CD8-positive, alpha-beta memory T cell (primary cell): ENCODE measurements at places on chromosomes 4 and X.

- no peak for DNase-seq
These were observed 17.9 kb downstream of the STK26 start for GRCh38 chrX:132041015-132041414.

DNA sequence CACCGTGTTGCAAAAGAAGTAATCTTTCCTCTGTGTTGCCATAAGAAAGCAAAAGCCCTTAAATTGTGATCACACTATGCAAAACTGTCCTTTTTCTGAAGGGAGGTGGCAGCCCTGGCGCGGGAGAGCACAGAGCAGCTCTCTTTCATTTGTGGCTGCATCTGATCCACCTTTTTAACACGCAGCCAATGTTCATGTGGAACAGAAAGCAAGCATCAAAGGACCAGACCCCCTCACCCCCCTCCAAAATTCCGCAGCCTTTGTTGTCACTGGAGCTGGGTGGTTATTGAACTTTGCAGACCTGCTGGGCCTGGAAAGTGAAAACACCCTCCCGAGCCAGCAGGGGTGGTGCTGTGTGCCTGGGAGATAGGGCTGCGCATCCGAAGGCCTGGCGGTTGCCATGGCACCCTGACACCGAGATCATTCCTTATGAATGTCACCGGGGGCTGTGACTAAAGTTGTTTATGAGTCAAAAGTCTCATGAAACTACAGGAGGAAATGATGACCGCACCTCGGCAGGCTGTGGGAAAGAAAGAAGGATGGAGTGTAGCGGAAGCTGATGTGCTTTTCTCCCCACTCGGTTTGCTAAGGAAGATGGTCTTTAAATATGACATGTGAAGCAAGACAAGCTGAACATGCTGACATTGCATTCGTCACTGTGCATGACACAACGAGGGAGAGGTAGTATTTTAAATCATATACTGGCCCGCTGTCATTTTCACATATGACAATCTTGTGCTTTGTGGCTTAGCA is 367.4 kb downstream of the UNC5C start:
- DNase-seq: no peak

- no peak for DNase-seq
These were observed 128.8 kb downstream of the COMMD8 start for GRCh38 chr4:47334652-47335051.

DNA sequence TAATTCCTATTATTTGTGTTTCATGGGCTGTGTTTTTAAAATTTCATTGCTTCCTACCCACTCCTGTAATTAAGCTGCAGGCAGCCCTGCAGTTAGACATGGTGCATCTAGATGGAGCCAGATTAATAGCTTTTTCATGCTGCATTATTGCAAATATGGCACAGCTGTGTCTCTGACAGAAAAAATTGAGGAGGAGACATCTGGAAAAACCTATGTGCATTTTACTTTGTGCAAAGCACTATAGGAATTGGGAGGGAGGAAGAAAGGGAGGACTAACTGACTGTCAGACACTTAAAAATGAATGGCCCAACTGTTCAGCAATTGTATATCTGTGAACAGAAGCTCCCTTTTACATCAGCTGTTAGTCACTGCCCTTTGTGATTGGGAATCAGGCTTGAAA is 8.1 kb upstream of the RPGR start:
- DNase-seq: no peak

DNA sequence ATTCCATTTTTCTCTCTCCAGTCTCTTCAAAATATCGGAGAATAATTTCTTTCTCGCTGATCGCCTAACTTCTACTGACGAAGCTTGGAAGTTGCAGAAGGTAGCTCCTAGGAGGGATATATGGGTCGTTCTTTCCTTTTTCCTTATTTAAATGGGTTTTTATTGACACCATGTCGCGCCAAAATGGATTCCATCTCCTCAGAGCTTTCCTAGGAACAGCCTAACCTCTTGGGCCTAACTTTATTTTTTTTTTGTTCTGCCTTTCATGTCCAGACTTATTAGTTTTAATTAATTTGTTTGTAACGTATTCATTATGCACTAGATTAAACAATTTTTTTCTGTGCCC is 359.4 kb upstream of the ZCCHC13 start:
- no peak for DNase-seq

DNA sequence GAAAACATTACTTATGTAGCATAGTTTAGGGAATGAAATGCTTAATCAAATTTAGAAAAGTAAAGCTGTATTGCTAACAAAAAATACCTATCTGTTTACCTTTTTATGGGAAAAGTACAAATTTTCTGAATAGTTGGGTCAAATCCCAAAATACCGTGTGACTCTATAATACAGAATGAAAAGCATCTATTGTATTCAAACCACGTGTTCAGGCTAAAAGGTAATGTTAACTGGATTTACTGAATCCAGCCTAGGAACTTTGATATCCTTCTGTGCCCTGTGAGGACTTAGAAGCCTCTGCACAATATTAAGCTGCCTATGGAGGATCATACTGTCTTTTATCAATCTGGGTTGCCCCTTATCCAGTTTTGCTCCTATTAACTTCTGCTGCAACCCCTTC is 36.3 kb upstream of the AGA start:
- DNase-seq: no peak

GRCh38 chr4:152591396-152591795 is 55.5 kb upstream of the FBXW7 start:
- no peak for DNase-seq

DNA sequence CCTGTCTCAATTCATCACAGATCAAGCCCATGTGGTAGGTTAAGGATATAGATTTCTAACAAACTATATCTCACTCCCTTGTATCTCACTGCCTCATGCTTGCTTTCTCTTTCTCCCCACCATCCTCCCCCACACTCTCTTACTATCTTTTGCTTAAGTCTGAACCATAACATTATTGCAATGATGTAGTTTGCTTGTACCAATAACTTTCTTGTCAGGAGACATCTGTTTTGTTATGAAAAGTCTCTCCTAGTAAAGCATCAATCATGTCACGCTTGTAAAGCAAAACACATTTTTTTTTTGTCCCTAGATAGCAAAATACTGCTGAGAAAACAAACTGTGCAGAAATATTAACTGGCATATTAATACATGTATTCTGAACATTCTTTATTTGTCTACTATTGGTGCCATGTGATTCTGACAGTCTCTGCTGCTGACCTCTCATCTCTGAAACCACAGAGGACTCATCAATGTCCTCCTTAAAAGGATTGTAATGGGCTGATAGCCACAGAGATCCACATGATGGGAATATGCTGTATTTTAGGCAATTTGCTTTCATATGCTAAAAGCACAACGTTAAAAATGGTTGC is 217.5 kb downstream of the VEGFC start:
- DNase-seq: no peak

GRCh38 chr4:69717778-69718177 is 42.6 kb downstream of the SULT1B1 start:
- DNase-seq: no peak

DNA sequence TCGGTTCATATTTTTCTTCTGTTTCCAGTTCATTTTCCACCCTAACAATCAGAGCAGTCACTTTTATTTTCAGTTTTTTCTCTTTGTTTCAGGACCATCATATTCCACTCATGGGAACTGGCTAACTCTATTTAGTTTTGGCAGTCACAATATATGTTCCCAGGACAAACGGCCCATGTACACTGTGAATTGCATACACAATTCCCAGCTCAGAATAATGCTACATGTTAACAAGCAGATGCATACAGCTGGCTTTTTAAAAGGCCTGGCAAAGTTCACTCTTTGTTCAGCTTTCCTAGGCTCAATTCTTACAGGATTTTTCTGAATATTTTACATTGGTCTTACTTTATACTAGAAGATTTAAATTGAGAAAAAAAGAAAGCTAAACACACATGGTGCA is 224.9 kb downstream of the ANKRD50 start:
- no peak for DNase-seq

- no peak for DNase-seq
These were observed 19.2 kb downstream of the G3BP2 start for GRCh38 chr4:75653845-75654503.

DNA sequence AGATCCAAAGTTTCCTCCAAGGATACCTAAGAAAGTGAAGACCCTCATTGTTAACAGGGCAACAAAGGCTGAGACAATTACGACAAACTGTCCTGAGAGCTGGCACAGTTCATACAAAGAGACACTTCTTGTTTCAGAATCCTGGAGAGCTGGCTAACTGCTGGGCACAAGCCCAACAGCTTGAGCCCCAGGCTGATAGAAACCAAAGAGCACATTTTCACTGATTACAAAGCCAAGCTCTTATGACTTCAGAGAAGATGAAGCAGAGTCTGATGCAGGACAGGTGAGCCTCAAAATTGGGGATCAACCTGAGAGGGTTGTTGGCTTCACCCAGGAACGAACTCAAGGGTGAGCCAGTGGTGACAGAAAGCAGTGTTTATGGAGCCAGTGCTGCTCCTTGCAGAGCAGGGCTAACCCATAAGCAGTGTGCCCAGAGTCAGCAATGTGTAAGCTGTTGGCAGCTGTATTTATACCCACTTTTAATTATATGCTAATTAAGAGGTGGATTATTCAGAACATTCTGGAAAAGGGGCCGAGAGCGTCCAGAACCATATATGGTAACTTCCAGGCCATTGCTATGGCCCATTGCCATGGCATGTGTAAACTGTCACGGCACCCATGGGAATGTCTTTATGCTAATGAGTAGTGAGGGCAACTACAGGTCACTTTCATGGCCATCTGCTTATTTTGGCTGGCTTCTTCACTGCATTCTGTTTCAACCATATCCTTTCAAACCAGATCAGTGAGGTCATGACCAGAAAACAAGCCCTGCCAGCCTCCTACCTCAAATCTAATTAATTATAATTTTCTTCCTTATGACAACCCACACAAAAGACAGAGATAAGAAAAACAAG is 183.7 kb downstream of the EVC2 start:
- DNase-seq: no peak

- no peak for DNase-seq
These were observed 49.7 kb downstream of the CHIC2 start for GRCh38 chr4:54014666-54015160.

DNA sequence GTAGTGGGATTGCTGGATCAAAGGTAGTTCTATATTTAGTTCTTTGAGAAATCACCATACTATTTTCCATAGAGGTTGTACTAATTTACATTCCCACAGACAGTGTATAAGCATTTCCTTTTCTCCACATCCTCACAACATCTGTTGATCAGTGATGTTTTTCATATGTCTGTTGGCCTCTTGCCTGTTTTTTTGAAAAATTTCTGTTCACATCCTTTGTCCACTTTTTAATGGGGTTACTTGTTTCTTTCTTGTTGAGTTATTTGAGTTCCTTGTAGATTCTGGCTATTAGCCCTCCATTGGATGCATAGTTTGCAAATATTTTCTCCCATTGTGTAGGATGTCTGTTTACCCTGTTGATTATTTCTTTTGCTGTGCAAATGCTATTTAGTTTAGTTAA is 72.6 kb downstream of the STOX2 start:
- no peak for DNase-seq

- no peak for DNase-seq
These were observed 37.3 kb downstream of the DCUN1D4 start for GRCh38 chr4:51880016-51880915.

DNA sequence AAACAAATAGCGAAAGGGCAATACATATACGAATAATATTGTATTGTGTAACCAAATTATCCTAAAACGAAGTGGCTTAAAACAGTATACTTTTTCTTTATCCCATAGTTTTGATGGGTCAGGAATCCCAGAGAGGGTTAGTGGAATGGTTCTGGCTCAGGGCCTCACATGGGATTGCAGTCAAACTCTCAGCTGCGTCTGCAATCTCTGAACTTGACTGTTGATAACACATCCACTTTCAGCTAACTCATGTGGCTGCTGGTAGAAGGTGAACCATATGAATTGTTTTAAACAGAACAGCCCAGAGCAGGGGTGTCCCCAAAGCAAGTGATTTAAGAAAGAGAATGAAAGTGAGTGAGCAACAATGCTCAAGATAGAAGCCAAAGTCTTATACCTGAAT is 127.8 kb downstream of the VEGFC start:
- no peak for DNase-seq

GRCh38 chr4:90582087-90582486 is 454.9 kb downstream of the CCSER1 start:
- DNase-seq: no peak

DNA sequence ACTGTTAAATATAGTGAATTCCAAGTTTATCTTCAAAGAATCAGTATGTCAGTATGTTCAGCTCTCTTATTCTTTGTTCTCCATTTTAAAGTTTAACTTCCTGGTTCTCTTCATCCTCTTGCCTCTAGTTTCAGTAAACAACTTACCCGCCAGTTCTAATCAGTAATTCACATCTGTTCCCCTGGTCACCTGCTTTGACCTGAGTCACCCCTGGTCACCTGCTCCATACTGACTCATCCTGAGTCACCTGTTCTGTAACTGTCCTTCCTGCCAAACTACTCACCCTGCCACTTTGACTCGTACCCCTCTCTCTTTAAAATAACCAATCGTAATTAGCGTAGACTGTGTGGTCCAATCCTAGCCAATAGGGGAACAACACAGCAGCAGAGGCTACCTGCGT is 992.7 kb upstream of the HS3ST1 start:
- DNase-seq: no peak

GRCh38 chrX:130834149-130834548 is 68.9 kb downstream of the ENOX2 start:
- DNase-seq: no peak

DNA sequence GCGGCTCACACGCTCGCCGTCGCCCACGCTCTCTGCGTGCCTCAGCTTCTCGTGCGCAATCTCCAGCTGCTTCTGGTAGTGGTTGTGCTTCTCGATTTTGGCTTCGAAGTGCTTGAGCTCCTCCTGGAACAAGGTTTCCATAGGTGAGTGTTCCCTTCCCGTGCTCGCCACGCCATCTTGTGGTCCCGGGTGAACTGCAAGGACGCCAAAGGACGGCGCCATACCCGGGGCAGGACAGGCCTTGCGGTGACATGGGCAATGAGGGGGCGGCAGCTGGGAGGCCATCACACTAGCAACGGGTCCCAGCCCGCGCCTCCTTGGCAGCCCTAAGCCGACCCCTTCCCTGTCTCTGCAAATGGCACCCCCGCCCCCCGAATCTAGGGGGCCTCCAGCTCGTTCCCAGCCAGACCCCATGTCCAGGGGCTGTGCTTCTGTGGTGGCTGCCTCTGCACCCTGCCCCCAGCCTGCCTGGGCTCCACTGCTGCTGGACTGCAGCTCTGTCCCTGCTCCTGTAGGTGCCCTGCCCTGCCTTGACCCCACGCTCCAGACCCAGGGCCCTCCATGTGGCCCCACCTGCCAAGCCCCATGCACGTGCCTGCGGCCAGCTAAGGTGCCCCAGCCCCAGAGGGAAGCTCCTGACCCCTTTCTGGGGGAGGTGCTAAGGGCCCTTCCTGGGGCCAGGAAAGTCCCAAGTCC is 17.3 kb downstream of the LRPAP1 start:
- DNase-seq: no peak

DNA sequence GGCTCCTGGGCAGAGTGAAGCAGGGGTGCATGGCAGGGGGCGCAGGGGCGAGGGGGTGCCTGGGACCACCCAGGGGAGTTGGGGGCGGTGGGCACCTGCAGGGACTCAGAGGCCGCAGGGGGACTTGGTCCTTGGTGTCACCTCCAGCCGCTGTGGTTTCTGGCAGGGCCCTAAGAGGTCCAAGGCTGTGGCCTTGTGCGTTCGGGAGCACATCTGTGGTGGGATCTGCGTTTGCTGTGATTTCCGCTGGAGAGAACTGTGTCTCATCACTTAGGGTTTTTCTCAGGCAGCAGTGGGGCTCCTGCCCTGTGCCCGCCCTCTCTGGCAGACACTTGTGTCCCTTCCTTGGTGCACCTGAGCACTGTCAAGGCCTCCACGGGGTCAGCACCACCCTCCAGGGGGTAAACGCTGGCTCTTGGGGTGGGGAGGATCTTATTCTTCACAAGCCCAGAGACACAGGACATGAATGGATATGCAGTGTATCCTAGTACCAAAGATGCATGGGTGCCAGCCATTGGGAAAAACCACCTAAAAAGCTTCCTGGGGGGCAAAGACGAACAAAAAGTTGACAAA is 66.5 kb downstream of the ACOX3 start:
- no peak for DNase-seq
